ENCODE measurements at places on chromosomes 16 and 17. TPM values are rescaled to one million over a fixed set of nuclear protein-coding genes. Genes with fewer than 3 reads are reported as not detected.
A peak's percentile ranks its signal among the peaks of the same experiment; 100 is the strongest.

DNA sequence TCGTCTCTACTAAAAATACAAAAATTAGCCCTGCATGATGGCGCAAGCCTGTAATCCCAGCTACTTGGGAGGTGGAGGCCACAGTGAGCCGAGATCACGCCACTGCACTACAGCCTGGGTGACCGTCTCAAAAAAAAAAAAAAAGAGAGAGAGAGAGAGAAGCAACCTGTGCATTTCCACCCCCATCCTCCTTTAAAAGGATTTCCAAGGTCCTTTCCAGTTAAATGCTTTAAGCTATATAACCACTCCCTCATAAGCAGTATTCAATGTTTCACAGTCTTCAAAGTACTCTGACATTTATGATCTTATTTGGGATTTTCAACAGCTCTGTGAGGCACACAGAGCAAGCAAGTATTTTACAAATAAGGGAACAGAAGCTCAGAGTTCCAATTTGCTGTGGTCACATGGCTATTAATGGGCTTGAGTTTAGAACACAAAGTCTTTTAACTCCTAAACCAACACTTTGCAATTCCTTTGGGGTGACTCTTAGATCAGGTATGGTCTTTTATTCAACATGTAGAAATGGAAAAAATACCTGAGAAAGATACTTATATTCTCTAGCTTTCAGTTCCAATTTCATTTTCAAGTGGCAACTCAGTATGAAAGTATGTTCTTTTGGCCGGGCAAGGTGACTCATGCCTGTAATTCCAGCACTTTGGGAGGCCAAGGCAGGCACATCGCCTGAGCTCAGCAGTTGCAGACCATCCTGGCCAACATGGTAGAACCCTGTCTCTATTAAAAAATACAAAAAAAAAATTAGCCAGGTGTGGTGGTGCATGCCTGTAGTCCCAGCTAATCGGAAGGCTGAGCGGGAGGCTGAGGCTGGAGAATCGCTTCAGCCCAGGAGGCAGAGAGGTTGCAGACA, 31.3 kb downstream of the SPOP start:
- no peaks in the 10 kb centered on the region for H3K36me3 ChIP-seq
- no peak overlapping the region for H3K4me3 ChIP-seq
- H3K4me1 ChIP-seq, result peaks cover 14% of the 10 kb centered on the region
- no peaks in the 10 kb centered on the region for H3K27me3 ChIP-seq

KRT20 gene
- not detected for total RNA-seq

KRTAP1-1 gene
- total RNA-seq, result not detected

TVP23A gene
- not detected for total RNA-seq

- DNase-seq, result no peak
- H3K4me3 ChIP-seq, result peak overlapping the region; percentile 50
- peaks cover 6% of the 10 kb centered on the region for H3K4me1 ChIP-seq
- no peaks in the 10 kb centered on the region for H3K36me3 ChIP-seq
These were observed 59.8 kb upstream of the FBXO47 start for GRCh38 chr17:39026980-39027451.

GRCh38 chr17:27906623-27907022, 13.5 kb upstream of the LYRM9 start:
- H3K36me3 ChIP-seq, result no peaks in the 10 kb centered on the region
- H3K27ac ChIP-seq, result no peak overlapping the region
- no peaks in the 10 kb centered on the region for H3K4me1 ChIP-seq
- H3K27me3 ChIP-seq, result no peaks in the 10 kb centered on the region
- no peak for DNase-seq
- H3K4me3 ChIP-seq, result no peak overlapping the region

- peak; percentile 84 for DNase-seq
- H3K4me1 ChIP-seq, result peaks cover 63% of the 10 kb centered on the region
- H3K4me3 ChIP-seq, result peak within 1 kb of the TSS; percentile 79
- no peaks in the 10 kb centered on the region for H3K27me3 ChIP-seq
- no peaks in the 10 kb centered on the region for H3K36me3 ChIP-seq
These were observed at the start of the genes AFMID and TK1 for GRCh38 chr17:78186692-78187595. TSS of gene AFMID (plus strand) at chr17:78187362. CDS start at chr17:78187371, 9 bp downstream. TSS of gene TK1 (minus strand) at chr17:78187052. CDS start at chr17:78186994, 58 bp downstream.

USP43 gene
- total RNA-seq, result 13.8 TPM

CD300LG gene
- 0.35 TPM for total RNA-seq

DNA sequence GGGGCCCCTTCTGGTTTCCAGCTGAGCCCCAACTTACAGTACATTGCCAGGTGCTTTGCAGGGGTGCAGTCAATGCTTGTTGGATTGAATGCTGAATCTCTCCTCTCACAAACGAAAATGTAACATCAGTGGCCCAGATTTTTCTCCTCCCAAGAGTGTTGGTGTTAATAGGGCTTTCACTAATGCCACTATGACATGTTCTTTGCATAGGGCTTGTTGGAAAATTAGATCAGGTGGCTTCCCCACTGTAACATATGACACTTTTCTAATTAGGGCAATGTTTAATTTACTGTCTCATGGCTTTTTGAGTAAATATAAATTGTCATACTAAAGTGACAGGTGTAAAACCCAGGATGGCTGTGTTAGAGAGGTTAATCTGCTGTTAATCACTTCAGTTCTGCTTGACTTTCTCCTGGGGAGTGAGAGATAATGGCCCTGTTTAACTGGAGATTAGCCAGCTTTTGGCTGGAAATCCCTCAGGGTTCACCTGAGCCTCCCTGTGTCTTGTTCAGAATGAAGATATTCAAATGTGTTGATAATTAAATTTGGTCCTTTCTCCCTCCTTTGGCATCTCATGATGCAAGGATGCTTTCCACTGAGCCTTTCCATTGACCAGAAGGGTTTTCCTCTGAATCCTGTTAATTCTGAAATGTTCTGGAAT, 502.3 kb downstream of the RBFOX1 start:
- no peak overlapping the region for H3K27ac ChIP-seq
- H3K36me3 ChIP-seq, result no peaks in the 10 kb centered on the region
- H3K27me3 ChIP-seq, result no peaks in the 10 kb centered on the region
- no peaks in the 10 kb centered on the region for H3K4me1 ChIP-seq

DNA sequence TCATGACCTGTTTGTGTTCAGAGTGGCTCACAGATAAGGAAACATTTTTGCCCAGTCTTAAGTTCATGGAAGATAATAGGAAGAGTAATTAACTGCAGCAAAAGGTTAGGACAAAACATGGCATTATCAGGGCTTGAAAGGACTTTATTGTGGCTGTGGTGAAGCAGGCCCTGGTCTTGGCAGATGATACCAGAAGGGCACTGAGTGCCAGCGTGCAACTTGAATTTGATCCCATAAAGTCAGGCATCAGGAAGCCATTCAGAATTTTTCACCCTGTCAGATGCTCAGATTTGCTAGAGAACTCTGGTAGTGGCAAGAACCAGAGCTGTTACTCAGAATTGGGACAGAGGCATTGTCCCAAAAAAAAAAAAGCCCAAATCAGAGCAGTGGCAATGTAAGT, 11.2 kb upstream of the COG7 start:
- no peak overlapping the region for H3K4me3 ChIP-seq
- peaks cover 18% of the 10 kb centered on the region for H3K36me3 ChIP-seq
- no peak for DNase-seq

GRCh38 chr17:32102172-32102571, 40.1 kb upstream of the RHOT1 start:
- H3K27me3 ChIP-seq, result no peaks in the 10 kb centered on the region
- H3K27ac ChIP-seq, result no peak overlapping the region
- no peak for DNase-seq
- H3K4me3 ChIP-seq, result no peak overlapping the region
- no peaks in the 10 kb centered on the region for H3K4me1 ChIP-seq
- no peaks in the 10 kb centered on the region for H3K36me3 ChIP-seq

DNA sequence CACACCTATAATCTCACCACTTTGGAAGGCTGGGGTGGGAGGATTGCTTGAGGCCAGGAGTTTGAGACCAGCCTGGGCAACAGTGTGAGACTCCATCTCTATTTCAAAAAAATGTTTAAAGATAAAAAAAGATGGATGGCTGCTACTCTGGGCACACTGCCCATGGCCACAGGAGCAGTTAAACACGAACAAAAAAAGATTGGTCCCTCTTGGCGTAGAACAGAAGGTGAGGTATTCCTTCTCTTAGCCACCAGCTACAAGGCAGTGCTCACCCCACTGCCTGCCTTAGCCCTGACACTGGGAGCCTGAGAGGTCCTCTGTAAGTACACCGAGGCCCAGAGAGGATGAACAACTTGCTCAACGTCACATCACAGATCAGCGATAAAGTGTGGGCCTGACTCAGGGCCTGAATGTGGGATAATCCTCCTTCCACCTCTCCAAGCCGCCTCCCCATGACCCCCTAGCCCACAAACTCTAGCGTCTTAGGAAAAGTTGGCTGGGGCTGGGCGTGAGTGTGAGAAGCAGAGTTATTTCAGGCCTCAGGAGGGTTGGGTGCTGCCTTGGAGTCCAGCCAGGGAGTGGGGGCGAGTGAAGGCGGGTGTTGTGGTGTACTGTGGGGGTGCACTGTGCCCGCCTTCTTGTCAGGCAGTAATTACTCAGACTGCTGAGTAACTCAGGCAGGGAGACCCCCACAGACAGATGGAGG, 2.3 kb upstream of the DPH1 start:
- no peaks in the 10 kb centered on the region for H3K27me3 ChIP-seq
- H3K4me3 ChIP-seq, result no peak overlapping the region
- H3K36me3 ChIP-seq, result no peaks in the 10 kb centered on the region
- no peak overlapping the region for H3K27ac ChIP-seq

- peak overlapping the region; percentile 65 for H3K27ac ChIP-seq
- no peaks in the 10 kb centered on the region for H3K36me3 ChIP-seq
- H3K4me1 ChIP-seq, result peaks cover 22% of the 10 kb centered on the region
- no peak for DNase-seq
- H3K27me3 ChIP-seq, result no peaks in the 10 kb centered on the region
These were observed 9.4 kb upstream of the CMTM4 start for GRCh38 chr16:66705790-66706505.

PLEKHG4 gene
- 6.3 TPM for total RNA-seq

DNA sequence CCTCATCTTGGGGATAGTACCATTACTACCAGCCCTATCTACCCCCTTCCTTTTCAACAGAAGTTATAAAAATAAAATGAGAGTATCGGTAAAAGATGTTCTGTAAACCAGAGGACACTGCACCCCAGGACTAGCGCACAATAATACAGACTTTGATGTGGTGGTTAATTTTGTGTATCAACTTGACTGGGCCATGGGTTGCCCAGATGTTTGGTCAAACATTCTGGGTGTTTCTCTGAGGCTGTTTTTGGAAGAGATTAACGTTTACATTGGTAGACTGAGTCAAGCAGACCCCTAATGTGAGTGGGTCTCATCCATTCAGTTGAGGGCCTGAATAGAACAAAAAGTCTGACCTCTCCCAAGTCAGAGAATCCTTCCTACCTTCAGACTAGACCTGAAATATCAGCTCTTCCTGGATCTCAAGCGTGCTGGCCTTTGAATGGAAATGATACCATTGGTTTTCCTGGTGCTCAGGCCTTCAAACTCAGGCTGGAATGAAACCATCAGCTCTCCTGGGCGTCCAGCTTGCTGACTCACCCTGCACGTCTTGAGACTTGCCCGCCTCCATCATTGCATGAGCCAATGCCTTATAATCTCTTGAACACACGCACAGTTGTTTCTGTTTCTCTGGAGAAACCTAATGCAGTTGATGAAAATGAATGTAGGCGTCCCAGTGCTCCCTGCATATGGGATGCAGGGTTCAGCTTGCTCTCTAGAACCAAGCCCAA, 10.1 kb downstream of the MRM1 start:
- no peak overlapping the region for H3K4me3 ChIP-seq
- peak overlapping the region; percentile 20 for H3K27ac ChIP-seq
- no peaks in the 10 kb centered on the region for H3K27me3 ChIP-seq
- DNase-seq, result no peak
- no peaks in the 10 kb centered on the region for H3K36me3 ChIP-seq
- H3K4me1 ChIP-seq, result no peaks in the 10 kb centered on the region

GRCh38 chr17:79979221-79979741, 56.4 kb downstream of the TBC1D16 start:
- peaks cover 3% of the 10 kb centered on the region for H3K4me1 ChIP-seq
- no peak overlapping the region for H3K4me3 ChIP-seq
- DNase-seq, result no peak
- H3K27ac ChIP-seq, result no peak overlapping the region
- no peaks in the 10 kb centered on the region for H3K36me3 ChIP-seq

SCNN1B gene
- total RNA-seq, result 43.7 TPM

EPN3 gene
- 39.3 TPM for total RNA-seq

DNA sequence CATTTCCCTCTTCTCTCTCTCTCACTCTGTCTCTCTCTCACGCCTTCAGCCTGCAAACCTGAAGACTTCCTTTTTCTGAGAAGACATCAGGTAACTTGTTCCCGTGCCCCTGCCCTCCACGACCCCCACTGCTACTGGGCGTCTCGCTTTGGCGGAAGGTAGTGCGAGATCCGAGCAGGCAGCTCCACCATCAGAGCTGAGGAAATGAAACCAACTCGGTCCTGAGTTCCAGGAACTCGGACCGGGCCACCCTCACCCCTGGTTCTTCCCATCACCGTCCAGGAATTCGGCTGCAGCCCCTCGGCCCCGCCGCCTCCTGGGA, 585 bp downstream of the MLKL start:
- DNase-seq, result no peak
- no peaks in the 10 kb centered on the region for H3K27me3 ChIP-seq
- peak overlapping the region; percentile 83 for H3K4me3 ChIP-seq
- no peaks in the 10 kb centered on the region for H3K36me3 ChIP-seq

DNA sequence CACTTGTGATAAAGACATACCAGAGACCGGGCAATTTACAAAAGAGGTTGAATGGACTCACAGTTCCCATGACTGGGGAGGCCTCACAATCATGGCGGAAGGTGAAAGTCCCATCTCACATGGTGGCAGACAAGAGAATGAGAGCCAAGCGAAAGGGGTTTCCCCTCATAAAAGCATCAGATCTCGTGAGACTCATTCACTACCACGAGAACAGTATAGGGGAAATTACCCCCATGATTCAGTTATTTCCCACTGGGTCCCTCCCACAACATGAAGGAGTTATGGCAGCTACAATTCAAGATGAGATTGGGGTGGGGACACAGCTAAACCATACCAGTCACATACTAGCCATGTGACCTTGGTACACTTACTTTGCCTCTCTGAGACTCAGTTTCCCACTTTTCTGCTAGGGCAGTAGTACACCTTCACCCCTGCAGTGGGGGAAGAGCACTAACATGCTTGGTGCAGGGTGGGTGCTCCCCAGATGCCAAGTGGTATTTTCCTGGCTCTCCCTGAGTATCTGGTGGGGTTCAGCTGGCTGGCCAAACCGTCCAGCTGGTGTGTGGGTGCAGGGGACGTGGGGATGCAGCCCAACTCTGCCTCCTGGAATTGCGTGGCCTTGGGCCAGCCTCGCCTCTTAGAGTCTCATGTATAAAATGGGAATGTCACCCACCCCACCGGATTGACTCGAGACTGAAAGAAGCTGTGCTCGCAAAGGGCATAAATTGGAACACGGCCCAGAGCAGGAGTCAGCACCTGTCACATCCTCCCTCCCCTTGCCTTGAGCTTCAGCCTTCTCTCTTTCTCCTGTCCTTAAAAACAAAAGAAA, 364.1 kb downstream of the CPPED1 start:
- H3K4me1 ChIP-seq, result no peaks in the 10 kb centered on the region
- H3K27me3 ChIP-seq, result no peaks in the 10 kb centered on the region
- H3K27ac ChIP-seq, result no peak overlapping the region
- H3K36me3 ChIP-seq, result no peaks in the 10 kb centered on the region
- DNase-seq, result no peak
- H3K4me3 ChIP-seq, result no peak overlapping the region

- no peak for DNase-seq
- H3K36me3 ChIP-seq, result no peaks in the 10 kb centered on the region
- peak overlapping the region; percentile 45 for H3K27ac ChIP-seq
- no peak overlapping the region for H3K4me3 ChIP-seq
- H3K4me1 ChIP-seq, result peaks cover 22% of the 10 kb centered on the region
These were observed 31.5 kb upstream of the B4GALNT2 start for GRCh38 chr17:49101054-49101534.

C16orf92 gene
- not detected for total RNA-seq
